Stomach (tissue), 19 donors: ENCODE measurements at places on chromosomes 6 and 20. TPM values are rescaled to one million over a fixed set of nuclear protein-coding genes. Genes with fewer than 3 reads are reported as not detected.

- no peak overlapping the region for H3K4me3 ChIP-seq
- H3K27me3 ChIP-seq: no peaks in the 10 kb centered on the region
- H3K36me3 ChIP-seq: no peaks in the 10 kb centered on the region
- no peak overlapping the region for H3K27ac ChIP-seq
- no peaks in the 10 kb centered on the region for H3K4me1 ChIP-seq
Measured at GRCh38 chr6:56222499-56222898, 24.9 kb downstream of the COL21A1 start.

The HELZ2 gene
- 95.5 TPM for total RNA-seq

DNA sequence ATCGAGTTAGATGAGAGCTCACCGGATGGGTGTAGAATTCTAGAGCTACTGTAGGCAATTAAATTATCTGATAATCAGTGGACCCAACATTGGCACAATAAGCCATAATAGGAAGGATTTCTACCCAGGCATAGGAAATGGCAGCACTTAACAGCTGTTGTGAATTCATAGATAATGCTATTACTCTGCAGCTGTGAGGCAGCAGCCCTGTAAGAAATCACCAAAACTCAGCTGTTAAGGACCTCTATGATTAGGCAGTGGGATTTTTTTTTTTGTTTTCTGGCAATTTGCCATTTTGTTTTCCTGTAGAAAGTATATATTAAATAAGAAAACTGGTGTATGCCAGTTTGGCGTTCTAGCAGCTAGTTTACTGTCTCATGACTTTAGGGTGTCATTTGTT lies 609.1 kb upstream of the SLC35B3 start:
- H3K4me1 ChIP-seq: no peaks in the 10 kb centered on the region
- no peak overlapping the region for H3K27ac ChIP-seq
- H3K36me3 ChIP-seq: no peaks in the 10 kb centered on the region
- DNase-seq: no peak
- no peak overlapping the region for H3K4me3 ChIP-seq

The PRL gene
- total RNA-seq: not detected

GRCh38 chr6:167782698-167783517 lies 43.8 kb upstream of the AFDN start:
- no peak overlapping the region for H3K27ac ChIP-seq
- no peaks in the 10 kb centered on the region for H3K27me3 ChIP-seq
- no peaks in the 10 kb centered on the region for H3K36me3 ChIP-seq
- H3K4me3 ChIP-seq: no peak overlapping the region
- no peak for DNase-seq

The MAFB gene
- total RNA-seq: 9.0 TPM

The CCM2L gene
- not detected for total RNA-seq
